Osteocyte (in vitro differentiated cells): ENCODE measurements at places on chromosomes 1 and 21.

GRCh38 chr1:242703467-242703866 is 179.0 kb upstream of the PLD5 start:
- DNase-seq: no peak

GRCh38 chr1:9909234-9910046 is 629 bp downstream of the CTNNBIP1 start:
- no peak for DNase-seq

GRCh38 chr1:230394134-230394533 is 32.0 kb downstream of the PGBD5 start:
- no peak for DNase-seq

GRCh38 chr1:94463765-94464330 is 45.7 kb downstream of the ABCD3 start:
- DNase-seq: no peak

DNA sequence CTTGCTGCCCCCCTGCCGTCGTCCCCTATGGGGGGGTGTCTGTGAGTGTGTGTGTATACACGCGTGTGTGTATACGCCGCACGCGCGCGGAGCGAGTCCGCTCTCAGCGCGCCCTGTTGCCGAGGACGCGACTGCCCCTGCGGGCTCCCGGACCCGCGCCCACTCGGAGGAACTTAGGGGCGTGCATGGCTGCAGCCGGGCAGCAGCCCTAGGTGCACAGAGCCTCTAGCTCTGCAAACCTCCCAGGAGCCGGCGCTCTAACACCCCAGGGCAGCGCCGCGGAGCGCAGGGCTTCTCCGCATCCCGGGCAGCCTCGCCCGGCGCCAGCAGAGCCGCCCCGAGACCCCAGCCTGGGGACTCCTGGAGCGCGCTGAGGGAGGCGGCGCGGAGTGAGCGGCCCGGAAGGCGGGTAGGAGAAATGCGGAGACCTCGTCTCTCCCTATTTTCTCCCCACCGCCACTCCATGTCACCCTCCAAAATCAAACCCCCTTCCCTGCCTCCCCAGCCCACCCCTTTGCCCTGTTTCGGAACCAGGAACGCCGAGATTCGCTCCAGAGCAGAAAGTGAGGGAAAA is 574 bp downstream of the ITPKB start:
- DNase-seq: no peak

DNA sequence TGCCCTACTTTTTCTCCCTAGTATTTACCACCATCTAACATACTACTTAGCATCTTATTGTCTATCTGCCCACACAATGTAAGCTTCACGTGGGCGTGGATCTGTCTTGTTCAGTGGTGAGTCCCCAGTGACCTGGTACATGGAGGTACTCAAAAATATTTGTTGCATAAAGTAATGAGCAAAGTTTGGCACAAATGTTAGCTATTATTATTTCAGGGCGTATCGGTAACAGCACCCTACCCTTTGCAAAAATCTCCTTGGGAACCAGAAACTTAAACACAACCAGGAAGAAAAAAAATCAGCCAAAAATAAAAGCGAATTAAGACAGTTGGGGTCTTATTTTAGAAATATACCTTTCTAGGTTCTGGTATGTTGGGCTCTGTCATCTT is 454 bp upstream of the NENF start:
- no peak for DNase-seq

- no peak for DNase-seq
Measured at GRCh38 chr1:197841883-197842553, 60.4 kb upstream of the C1orf53 start.

GRCh38 chr1:87523466-87523865 is 194.8 kb downstream of the LMO4 start:
- no peak for DNase-seq

DNA sequence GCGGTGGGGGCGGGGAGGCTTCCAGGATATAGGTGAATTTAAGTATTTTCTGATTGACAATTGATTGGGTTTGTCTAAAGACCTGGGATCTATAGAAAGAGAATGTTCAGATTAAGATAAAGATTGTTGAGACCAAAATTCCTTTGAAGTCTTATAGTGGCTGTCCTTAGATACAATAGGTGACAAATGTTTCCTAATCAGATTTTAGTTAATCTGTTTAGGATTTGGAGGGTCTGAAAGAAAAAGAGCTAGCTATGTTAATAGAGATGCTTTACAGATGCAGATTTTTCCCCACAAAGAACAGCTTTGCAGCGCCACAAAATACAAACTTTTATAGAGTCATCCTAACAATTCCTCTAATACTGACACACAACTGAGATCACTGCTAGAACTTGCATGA is 14.6 kb upstream of the EPRS1 start:
- DNase-seq: no peak
